ENCODE measurements at places on chromosomes 7 and 10. TPM values are rescaled to one million over a fixed set of nuclear protein-coding genes. Genes with fewer than 3 reads are reported as not detected.

Gene PVRIG
- total RNA-seq = 0.52 TPM

DNA sequence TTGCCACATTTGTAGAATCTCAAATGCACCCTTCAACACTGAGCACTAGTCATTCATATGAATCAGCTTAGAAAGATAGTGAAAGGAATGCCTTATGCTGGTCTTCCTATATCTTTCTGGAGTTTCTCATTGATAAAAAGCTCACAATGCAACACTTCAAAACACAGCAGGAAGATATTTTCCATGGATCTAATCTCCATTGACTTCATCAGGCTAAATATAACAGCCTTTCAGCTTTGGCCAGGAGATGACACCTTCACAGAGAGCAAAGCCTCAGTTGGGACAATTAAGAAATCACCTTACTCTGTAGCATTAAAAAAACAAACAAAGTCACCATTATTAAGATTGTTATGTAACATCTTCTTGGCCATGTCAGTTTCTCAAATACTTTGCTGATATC lies 6.7 kb downstream of the NRP1 start:
- no peak for DNase-seq

Gene SLC29A4
- 2.9 TPM for total RNA-seq

Gene LAMB4
- total RNA-seq = 0.40 TPM

DNA sequence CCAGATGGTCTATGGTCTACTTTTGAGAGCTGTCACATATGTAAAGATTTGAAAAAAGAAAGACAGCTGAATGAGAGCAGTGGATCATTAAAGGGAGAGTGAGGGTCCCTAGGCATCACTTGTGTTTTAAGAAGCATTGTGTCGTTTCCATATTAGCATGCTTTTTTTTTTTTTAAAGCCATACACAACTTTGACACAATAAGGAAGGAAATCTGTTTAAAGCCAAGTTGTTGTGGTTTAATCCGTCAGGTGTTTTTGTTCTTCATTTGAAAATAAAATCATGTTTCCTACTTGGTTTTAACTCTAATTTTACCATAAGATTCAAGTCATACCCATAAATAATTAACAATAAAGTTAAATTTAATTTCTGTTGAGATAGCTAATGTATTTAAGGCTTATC lies 53.5 kb downstream of the MDFIC start:
- no peak for DNase-seq

DNA sequence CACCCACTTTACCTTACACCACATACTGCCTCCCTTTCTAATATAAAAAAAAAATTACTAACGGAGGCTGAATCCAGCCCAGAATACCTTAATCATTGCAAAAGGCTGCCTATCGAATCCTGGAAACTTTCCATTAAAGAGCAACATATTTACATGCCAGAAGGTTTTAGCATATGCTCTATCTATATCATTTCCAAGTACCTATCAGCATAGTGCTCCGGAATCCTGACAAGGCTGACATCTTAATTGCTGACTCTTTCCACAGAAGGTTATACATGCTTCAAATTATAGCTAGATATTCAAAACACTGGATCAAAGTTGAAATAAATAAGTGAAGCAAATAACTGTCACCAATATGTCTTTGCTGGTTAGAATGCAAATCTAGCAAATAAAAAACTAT lies 170.9 kb upstream of the CDK1 start:
- no peak for DNase-seq

Gene AOAH
- total RNA-seq = 28.1 TPM

- DNase-seq = peak; percentile 33
Measured at GRCh38 chr7:64618785-64619456, 47.0 kb upstream of the ZNF107 start.

Gene DOCK1
- total RNA-seq = 102 TPM

GRCh38 chr7:29288181-29289091 lies 93.9 kb downstream of the CHN2 start:
- no peak for DNase-seq

GRCh38 chr7:106735637-106736036 lies 74.7 kb upstream of the CCDC71L start:
- DNase-seq = no peak

DNA sequence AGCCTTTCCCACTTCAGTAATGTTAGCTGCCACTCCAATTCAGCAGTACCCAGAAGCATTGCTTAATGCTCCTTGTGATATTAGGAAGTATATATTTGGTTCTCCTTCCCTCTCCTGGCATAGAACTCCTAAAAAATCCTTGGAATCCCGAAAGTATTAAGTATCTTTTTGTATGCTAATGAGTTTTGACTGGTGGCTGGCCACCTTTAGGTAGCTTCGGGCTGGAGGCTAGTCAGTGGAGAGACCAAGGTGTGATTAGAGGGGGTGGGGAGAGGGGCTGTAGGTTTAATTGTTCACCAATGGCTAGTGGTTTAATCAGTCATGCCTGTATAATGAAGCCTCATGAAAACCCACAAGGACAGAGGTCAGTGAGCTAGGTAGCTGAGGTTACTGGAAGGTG lies 12.2 kb downstream of the COMTD1 start:
- no peak for DNase-seq

GRCh38 chr7:141648276-141649114 lies 53.5 kb downstream of the DENND11 start:
- DNase-seq = no peak

GRCh38 chr10:89389254-89389653 lies 3.2 kb upstream of the IFIT1 start:
- DNase-seq = peak; percentile 75

DNA sequence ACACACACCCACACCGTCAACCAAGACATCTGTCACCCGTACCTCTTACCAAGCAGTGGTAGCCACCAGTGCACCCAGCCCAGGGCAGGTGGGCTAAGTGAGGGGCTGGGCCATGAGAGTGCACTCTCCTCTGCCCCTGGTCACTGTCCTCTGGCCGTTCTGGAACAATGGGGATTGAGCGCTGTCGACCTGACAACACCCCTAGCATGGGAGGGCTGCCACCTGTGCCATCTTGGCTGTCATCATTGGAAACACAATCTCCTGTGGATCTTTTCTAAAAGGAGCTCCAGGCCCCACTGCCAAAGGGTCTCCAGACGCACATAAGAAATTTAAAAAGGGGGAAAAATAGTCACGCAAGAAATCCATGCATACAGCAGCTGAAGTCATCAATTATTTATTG lies 80.1 kb downstream of the CTBP2 start:
- DNase-seq = no peak

- DNase-seq = no peak
Measured at GRCh38 chr10:45558425-45558824, 114.1 kb downstream of the ZFAND4 start.

GRCh38 chr10:126503392-126504062 lies 115.2 kb upstream of the ADAM12 start:
- DNase-seq = peak; percentile 60

- no peak for DNase-seq
Measured at GRCh38 chr7:30429156-30429530, 49.4 kb downstream of the NOD1 start.

GRCh38 chr10:74445493-74445892 lies 294.5 kb downstream of the ADK start:
- no peak for DNase-seq

Gene SLC18A3
- not detected for total RNA-seq

- DNase-seq = no peak
Measured at GRCh38 chr7:139730746-139731612, 46.8 kb downstream of the HIPK2 start.

Gene NYAP1
- total RNA-seq = 0.52 TPM

GRCh38 chr10:114195079-114195478 lies 15.9 kb downstream of the TDRD1 start:
- no peak for DNase-seq

Gene SLC26A3
- total RNA-seq = not detected

Gene TFPI2
- 3.9 TPM for total RNA-seq

Gene CLRN3
- not detected for total RNA-seq

DNA sequence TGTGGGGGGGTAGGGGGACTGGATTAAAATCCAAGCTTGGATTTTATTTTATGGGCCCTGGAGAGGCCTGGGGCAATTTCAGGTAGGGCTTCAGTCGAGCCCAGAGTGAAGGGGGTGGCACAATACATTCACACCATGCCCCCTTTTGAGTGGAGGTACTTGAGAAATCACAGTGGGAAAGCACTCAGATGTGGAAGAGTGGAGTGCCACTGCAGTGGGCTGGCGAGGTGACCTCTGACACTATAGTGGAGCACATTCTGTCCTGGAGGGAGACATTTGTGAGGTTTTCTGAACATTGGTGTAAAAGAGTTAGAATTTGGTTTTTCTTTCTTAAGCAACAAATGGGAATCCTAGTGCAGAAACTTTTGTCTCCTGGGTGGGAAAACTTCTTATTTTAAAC lies 143.2 kb downstream of the WNT2 start:
- DNase-seq = no peak

GRCh38 chr10:62046522-62047227 lies 145.2 kb downstream of the ARID5B start:
- DNase-seq = peak; percentile 75

DNA sequence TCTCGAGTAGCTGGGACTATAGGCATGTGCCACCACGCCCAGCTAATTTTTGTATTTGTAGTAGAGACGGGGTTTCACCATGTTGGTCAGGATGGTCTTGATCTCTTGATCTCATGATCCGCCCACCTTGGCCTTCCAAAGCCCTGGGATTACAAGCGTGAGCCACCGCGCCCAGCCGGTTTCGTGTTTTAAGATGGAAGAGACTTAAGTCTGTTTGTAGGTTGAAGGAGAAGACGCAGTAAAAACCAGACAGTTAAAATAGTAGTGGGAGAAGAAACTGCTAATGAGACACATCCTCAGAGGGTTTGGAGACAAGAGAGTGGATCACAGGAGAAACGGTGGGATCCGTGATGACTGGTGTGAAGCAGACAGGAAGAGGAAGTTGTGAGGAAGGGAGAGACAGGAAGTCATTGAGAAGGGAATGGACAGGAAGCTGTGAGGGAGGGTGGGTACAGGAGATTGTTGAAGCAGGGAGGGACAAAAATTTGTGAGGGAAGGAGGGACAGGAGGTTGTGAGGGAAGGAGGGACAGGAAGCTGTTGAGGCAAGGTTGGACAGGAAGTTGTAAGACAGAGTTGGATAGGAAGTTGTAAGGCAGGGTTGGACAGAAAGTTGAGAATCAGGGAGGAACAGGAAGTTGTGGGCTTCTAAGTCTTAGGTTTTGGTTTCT lies 115.5 kb downstream of the WDFY4 start:
- DNase-seq = no peak

GRCh38 chr10:86265895-86266259 lies 100.7 kb downstream of the GRID1 start:
- DNase-seq = no peak

- no peak for DNase-seq
Measured at GRCh38 chr7:141023295-141023694, 8.5 kb upstream of the MRPS33 start.

Gene CALML5
- not detected for total RNA-seq

DNA sequence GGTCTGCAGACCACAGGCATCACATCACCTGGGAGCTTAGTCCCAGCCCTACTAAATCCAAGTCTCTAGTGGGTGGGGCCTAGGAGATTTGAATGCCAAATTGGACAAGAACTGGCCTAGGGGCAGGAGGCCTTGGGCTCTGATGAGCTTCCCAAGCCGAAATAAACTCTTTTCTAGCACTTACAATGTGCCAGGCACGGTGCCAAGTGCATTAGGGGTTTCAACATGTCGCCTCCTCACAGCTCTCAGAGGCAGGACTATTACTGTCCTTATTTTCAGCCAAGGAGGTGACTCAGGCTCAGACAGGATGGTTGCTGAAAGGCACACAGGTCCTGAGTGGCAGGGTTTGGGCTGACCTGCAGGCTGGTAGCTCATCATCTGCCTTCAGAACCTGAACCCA lies 9.2 kb upstream of the CPA1 start:
- peak; percentile 91 for DNase-seq

GRCh38 chr7:107742678-107743566 lies 1.0 kb upstream of the CBLL1 start:
- no peak for DNase-seq

GRCh38 chr7:134891696-134892678 lies 94.3 kb upstream of the AGBL3 start:
- DNase-seq = peak; percentile 90

GRCh38 chr10:77711683-77712049 lies 74.1 kb upstream of the KCNMA1 start:
- no peak for DNase-seq

DNA sequence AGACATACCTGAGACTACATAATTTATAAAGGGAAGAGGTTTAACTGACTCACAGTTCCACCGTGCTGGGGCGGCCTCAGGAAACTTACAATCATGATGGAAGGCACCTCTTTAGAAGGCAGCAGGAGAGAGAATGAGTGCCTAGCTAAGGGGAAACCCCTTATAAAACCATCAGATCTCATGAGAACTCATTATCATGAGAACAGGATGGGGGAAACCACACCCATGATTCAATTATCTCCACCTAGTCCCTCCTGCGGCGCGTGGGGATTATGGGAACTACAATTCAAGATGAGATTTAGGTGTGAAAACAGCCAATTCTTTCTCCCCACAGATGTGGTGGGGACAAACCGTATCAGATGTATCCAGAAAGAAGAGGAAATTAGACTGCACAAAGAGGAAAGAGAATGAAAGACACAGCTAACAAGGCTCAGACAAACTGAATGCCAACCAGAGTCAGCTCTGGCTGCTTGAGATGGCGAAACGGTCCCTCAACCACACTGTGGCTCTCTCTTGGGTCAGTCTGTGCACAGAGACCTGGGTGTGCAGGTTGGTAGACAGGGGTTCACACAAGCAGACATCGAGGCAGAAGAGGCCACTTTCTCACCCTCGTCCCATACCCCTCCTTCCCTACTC lies 375.6 kb downstream of the SFMBT2 start:
- no peak for DNase-seq

GRCh38 chr10:110107430-110107829 lies 99.6 kb downstream of the ADD3 start:
- DNase-seq = no peak

DNA sequence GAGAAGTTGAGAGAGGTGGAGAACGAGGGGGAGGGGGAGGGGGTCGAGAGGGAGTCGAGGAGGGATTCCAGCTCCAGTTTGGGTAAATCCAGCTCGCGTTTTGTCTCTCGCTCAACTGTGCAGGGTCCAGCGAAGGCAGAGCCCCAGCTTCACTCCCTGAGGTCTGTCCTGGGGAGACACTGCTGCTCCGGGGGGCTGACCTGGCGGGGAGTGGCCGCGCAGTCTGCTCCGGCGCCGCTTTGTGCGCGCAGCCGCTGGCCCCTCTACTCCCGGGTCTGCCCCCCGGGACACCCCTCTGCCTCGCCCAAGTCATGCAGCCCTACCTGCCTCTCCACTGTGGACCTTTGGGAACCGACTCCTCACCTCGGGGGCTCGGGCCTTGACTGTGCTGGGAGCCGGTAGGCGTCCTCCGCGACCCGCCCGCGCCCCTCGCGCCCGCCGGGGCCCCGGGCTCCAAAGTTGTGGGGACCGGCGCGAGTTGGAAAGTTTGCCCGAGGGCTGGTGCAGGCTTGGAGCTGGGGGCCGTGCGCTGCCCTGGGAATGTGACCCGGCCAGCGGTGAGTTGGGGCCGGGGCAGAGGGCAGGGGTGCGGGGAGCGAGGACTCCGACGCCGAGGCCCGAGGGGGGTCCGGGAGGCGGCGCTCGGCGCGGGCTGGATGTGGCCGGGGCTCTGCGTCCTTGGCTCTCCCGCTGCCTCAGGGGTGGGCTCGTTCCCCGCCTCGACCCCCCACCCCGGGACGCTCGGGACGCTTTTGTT lies at the start of gene TET1:
TSS of gene TET1 (plus strand) at position 152 of the 757 bp plus-strand sequence. CDS start 12,002 bp downstream, outside the sequence.
- peak; percentile 91 for DNase-seq

GRCh38 chr7:84675633-84676034 lies 481.0 kb upstream of the SEMA3A start:
- no peak for DNase-seq

Gene PLXNA4
- 3.4 TPM for total RNA-seq

GRCh38 chr7:82413237-82413636 lies 30.3 kb downstream of the CACNA2D1 start:
- no peak for DNase-seq

All from lung (tissue), 17 donors.